ENCODE measurements at places on chromosomes 6 and 20.
A peak's percentile ranks its signal among the peaks of the same experiment; 100 is the strongest.

DNA sequence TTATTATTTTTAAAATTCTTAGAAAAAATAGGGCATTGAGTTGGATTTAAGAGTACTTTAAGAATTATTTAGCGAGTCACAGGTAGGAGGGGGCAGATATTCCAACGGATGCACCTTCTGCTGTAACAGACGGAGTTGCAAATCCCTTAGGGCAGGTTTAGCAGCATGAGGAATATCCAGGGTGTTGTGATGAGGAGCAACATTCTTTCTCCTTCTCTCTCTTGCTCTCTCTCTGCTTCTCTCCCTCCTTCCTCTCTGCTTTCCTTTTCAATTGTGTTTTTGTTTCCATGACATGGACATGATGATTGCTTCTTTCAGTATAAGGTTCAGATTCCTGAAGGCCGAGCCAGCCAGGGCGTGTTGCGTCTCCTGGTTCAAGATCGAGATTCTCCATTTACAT lies 28.9 kb downstream of the CDH26 start:
- DNase-seq = no peak

GRCh38 chr20:1528811-1529210 lies 28.7 kb downstream of the SIRPD start:
- no peak for DNase-seq

GRCh38 chr6:167094820-167095637 lies 27.9 kb upstream of the CCR6 start:
- DNase-seq = peak; percentile 65

GRCh38 chr20:19926591-19926990 lies 90.6 kb upstream of the NAA20 start:
- DNase-seq = no peak

DNA sequence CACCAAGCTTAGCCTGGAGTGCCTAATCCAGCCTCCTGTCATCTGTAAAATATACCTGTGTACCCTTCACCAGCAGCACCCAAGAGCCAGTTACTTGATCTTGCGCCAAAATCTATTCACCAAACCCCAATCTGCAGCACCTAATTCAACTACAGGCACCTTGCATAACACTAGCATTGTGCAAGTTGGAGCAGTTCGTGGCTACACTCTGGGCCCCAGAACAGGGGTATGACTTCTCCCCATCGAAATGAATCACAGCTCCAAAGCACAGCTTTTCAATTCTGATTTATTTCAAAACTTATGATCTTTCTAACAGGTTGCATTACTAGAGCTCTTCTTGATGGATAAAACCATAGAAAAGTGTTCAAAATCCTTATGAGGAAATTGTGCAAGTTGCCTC lies 100.4 kb upstream of the TCF21 start:
- no peak for DNase-seq

DNA sequence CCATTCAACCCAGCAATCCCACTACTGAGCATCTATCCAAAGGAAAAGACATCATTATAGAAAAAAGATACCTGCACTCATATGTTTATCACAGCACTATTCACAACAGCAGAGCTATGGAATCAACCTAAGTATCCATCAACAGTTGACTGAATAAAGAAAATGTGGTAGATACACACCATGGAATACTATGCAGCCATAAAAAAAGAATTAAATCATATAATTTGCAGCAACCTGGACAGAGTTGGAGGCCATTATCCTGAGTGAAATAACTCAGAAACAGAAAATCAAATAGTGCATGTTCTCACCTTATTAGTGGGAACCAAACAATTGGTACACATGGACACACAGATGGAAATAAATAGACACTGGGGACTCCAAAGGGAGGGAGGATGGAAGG lies 23.2 kb downstream of the NHSL1 start:
- DNase-seq = no peak

DNA sequence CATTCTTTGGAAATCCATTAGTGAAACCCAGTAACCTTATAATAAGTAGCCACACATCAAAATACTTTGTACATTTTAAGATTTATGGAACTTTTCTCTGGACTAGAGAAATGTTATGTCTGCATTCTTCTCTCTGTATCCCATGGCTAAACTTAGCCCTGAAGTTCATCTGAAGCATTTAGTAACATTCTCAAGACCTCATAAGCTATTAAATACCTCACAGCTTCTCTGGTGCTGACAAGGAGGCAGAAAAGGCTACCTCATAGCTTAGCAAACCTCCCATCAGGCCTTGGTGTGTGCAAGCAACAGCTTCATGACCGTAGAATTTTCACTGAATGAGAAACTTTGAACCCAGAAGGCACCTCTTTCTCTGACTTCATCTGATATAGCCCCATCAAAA lies 38.9 kb upstream of the HDGFL1 start:
- DNase-seq = no peak

GRCh38 chr6:96626759-96627364 lies 63.9 kb downstream of the FHL5 start:
- DNase-seq = peak; percentile 66

DNA sequence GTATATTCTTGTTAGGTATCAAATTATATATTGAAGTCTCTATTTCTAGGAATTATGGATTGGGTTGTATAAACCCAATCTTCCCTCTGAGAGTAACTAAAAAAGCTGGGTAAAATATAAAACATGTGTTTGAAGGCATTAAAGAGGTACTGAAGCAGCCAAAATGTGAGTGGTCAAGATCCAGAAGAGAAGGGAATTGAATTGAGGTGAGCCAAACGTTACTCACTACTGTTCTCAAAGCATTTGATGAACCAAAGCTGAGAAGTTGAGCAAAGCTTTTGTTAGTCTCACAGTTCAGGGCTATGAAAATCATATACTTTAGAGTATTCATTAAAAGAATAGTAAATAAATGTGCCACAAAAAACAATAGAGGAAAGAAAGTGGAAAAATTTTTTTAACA lies 365.8 kb downstream of the BCKDHB start:
- no peak for DNase-seq

DNA sequence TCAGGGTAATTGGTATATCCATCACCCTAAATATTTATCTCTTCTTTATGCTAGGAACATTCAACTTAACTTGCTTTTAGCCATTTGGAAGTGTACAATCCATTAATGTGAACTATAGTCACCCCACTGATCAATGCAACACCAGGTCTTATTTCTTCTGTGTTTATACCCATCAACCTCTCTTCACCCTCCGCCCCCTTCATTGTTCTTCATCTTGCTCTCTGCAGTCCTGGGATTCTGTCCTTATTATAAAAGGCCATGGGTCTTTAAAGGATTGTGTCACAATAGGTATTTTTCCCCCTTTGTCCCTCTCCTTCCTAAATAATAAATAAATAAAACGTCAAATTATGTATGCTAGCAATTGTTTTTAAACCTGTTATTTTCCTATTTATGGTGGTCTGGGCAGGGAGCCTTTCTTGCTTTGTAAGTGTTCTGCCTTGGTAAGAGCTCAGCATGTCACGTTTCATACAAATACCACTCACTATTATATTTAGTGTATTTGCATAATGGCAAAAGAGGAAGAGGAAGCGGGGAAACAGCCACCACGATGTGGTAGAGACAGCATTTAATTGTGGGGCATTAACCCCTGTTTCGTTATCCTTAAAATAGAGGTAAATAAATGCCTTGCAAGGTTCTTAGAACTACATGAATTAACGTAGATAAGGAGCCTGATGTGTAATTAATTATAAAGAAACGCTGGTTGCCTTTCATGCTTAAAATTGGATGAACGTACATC lies 1.9 kb downstream of the ABRACL start:
- peak; percentile 87 for DNase-seq

DNA sequence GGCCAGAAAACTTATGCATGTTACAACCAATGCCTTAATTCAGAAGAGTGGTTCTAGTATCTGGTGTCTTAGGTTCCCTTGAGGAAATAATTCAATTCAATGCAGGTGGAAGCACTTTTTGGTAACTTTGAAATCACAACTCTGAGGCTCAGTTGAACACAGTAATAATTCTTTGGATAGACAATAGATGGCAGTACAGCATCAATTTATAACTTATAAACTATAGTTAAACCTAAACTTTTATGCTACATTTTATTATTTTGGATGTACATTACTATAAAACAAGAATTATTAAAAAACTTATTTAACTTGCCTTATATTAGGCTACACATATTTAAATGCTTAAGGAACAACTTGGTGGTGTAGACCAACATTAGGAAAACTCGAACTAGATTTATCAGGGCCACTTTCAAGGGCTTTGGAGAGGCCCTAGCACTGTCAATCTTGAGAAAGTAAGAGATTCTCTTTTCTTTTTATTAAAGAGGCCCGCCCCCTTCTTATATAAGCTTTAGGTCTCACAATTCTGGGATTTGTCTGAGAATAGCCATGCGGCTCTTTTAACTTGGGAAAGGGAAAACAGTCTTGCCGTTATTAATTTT lies 85.9 kb downstream of the CRYBG1 start:
- DNase-seq = peak; percentile 62
